NCI-H2171 treated with DMSO at 0.1 percent for 48 hours (cell line): ENCODE measurements at places on chromosomes 16 and 17.
A peak's percentile ranks its signal among the peaks of the same experiment; 100 is the strongest.

- DNase-seq, result peak; percentile 58
These were observed 674 bp downstream of the ZNF688 start for GRCh38 chr16:30570636-30571444.

GRCh38 chr17:76726776-76727718 lies at the start of gene METTL23:
TSS of gene METTL23 (plus strand) at chr17:76726839. CDS start at chr17:76729711, 2,872 bp downstream.
- peak; percentile 54 for DNase-seq

- peak; percentile 55 for DNase-seq
These were observed 547 bp downstream of the RAB26 start for GRCh38 chr16:2148714-2149629.

DNA sequence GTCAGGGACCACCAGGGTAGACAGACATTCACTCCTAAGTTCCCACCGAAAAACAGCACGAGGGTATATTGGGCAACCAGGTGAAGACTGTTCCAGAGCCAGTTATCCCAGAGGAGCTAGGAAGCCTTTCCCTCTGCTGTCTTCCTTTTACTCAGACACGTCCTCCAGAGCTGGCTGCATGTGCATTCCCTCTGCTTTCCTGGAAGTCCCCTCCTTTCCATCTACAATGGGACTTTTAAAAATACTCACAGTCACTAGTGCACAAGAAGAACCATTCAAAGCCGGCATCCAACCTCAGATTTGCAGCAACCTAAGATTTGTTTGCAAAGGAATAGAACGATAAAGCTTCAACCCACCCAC lies 32.5 kb upstream of the CRISPLD2 start:
- no peak for DNase-seq

DNA sequence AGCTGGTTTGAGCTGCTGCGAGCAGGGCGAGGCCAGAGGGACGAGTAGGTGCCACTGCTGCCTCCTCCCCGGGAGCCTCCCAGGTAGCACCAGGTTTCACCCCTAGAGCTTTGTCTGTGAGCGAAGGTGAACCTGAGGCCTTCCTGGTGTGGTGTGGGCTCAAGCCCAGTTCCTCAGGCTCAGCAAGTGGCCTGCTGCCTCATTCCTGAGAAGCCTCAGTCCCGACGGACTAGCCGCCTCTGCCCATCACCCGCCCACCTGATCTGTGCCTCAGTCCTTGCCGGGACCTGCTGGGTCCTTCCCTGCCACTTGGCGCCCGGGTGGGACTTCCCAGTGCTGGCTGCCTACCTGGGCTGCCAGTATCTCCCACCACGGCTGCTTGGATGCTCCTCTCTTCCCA lies 1.7 kb downstream of the NLRC3 start:
- no peak for DNase-seq

- peak; percentile 86 for DNase-seq
These were observed 142.4 kb upstream of the NOL11 start for GRCh38 chr17:67575325-67575724.

DNA sequence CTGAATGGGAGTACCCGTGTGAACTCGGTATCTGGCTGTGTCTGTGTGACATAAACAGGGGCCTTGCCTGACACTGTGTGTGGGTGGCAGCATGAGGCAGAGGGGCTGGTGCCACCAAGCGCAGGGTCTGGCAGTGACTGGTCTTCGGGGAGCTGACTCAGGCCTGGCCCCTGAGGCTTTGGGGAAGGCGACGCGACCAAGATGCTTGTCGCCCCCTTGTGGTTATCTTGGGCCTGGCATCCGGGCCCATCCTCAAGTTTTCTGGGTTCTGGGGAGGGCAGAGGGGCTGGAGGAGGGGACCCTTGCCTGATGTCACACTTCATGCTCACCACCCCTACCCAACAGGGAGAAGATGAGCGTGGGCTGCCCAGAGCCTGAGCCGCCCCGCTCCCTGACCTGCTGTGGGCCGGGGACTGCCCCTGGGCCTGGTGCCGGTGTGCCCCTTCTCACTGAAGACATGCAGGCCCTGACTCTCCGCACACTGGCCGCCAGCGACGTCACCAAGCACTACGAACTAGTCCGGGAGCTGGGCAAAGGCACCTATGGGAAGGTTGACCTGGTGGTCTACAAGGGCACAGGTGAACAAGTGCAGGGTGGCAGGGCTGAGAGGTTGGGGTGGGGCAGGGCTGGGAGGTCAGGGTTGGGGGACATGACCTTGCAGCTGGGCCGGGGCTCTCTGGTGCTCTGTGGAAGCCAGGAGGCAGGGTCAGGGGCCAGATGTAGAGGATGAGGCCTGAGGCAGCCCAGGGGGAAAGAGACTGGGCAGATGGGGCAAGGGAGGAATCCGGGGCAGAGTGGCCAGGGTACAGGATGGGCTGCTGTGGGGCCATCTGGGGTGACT lies 24.9 kb downstream of the SBK1 start:
- DNase-seq, result peak; percentile 14

- no peak for DNase-seq
These were observed 57.8 kb downstream of the WSB1 start for GRCh38 chr17:27351759-27352158.
